ENCODE measurements at places on chromosomes 16 and 17.
A peak's percentile ranks its signal among the peaks of the same experiment; 100 is the strongest.

DNA sequence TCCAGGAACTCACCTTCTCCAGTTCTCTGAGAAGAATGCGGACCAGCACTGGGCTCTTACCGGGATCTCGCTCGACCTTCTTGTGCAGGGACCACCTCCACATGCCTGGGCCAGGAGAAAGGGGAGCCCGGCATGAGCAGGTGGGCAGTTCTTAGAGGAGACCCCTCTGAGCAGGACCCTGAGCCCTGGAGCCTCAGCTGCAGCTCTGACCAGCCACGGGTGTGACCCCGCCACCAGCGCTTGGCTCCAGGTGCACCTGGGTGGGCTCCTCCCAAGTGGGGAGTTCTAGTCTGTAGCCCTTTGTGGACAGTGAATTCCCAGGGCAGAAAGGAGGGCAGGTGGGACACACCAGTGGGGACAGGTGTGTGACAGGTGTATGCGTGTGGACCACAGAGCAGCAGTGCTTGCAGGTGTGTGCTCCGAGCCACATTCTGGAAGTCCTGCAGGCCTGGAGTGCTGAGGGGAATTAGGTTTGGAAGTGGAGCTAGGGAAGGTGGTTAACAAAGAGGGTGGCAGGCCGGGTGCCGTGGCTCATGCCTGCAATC is 28.9 kb downstream of the PIK3R6 start:
- DNase-seq = no peak

DNA sequence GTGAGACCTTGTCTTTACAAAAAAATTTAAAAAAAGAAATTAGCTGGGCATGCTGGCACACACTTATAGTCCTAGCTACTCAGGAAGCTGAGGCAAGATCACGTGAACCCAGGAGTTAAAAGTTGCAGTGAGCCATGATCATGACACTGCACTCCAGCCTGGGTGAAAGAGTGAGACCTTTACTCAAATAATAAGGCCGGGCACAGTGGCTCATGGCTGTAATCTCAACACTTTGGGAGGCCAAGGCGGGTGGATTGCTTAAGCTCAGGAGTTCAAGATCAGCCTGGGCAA is 11.5 kb upstream of the RIPOR1 start:
- no peak for DNase-seq

- DNase-seq = no peak
Observed at GRCh38 chr16:1651974-1652312, 26.1 kb upstream of the JPT2 start.

DNA sequence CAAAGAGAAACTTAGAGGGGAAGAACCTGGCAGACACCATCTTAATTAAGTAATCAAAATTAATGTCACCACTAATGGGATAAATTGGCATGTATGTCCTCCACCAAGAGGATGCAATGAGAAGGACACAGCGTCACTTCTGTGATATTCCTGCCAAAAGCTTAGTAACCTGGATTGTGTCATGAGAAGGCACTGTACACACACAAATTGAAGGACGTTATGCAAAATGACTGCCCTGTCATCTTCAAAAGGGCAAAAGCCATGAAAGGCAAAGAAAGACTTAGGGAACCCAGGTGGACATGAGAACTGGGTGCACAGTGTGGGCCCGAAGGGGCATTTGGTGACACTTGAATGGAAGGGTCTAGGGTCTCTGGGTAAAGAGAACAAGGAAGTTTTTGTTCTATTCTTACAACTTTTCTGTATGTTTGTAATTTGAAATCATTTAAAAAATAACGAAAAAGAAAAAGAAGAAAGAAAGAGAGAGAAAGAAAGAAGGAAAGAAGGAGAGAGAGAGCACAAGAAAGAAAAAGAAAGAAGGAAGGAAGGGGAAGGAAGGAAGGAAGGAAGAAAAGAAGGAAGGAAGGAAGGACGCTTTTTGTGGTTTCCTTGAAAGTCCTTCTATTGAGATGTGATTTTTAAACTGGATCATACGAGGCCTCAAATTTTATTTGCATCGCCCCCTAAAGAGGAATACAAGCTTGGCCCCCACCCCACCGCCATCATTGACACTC is 4.0 kb upstream of the APOH start:
- no peak for DNase-seq

GRCh38 chr17:73121506-73121905 is 29.0 kb upstream of the SLC39A11 start:
- DNase-seq = no peak

DNA sequence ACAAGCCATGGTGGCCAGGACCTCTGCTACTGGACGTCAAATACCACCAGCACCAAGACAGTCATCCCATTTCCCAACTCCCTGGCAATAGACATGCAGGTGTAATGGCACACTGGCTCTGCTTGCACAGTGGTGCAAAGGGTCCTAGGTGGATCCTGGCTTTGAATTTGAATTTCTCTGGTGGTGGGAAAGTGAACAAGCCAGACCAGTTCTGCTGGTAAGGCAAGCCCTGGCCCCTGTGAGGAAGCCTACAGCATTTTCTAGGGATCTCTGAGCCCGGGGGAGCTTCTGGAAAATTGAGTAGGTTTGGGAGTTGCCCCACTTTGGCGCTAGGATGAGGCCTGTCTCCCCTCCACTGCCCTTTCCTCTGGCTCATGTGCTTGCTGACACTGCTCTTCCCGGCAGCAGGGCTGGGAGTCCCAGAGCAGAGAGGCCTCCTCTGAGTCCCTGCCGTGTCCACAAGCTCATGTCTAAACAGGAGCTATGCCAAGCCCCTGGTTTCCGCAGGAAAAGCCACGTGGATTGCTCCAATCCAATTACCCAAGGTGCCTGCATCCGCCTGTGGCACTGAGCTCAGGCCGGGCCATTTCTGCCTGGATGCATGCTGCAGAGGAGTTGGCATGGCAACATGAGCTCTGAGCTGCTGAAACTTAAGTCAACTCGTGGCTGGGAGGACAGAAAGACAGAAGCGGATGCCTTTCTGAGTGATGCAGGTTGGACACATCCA is 67.0 kb downstream of the PRMT7 start:
- no peak for DNase-seq

- DNase-seq = no peak
Observed at GRCh38 chr17:60361889-60362288, 30.0 kb downstream of the USP32 start.

GRCh38 chr17:46984892-46985291 is 5.8 kb upstream of the RPRML start:
- no peak for DNase-seq

DNA sequence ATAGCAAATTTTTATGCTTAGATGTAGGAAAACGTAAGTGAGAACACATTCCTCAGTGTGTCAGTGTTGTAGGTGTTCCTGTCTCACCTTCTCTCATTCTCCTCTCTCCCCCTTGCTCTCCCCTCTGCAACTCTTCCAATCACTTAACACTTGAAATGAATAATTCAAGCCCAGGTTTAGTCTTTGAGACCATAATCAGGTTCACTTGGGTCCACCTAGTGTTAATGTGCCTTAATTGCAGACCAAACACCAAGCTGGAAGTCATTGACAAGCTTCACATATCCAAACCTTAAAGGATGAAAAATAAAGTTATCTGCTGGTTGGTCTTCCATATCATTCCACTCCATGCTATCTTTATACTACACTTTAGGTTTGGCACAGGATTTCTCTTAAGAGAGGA is 37.0 kb downstream of the STXBP4 start:
- peak; percentile 15 for DNase-seq

- no peak for DNase-seq
Observed at GRCh38 chr17:3547628-3548027, 10.0 kb downstream of the TRPV3 start.

DNA sequence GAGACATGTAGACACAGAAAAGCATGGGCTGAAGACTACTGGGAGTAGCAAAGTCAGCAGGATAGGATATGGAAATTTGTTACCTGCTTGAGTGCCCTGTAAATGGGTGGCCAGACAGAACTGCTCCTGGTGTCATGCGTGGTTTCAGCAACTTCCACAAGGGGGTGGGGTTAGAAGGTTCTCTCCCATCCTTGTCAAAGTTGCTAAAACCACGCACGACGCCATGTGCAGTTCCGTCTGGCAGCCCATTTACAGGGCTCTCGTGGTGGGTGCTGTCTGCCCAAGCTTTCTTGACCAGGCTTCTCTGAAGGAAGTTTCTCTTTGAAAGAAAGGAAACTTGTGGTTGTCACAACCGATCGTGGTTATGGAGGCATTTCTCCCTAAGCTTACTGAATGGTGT is 6.9 kb upstream of the DBNDD1 start:
- DNase-seq = no peak

DNA sequence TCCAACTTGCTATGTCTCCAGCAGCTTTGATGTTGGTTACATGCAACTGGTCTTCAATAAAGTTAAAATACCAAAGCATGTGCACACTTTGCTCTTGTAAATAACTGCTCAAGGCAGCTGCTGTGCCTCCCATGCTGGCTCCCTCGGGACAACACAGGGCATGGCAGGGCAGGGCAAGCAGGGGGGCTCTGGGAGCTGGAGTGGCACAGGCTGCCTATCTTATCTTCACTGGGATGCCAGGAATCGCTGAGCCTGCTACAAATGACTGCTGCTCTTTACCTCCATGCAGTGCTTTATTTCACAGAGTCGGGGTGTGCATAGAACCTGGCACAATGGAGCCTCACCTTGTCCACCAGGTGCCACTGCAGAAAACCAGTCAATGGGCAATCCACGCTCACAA is 21.8 kb downstream of the PEMT start:
- no peak for DNase-seq

- DNase-seq = no peak
Observed at GRCh38 chr17:1158879-1159278, 20.9 kb downstream of the ABR start.

DNA sequence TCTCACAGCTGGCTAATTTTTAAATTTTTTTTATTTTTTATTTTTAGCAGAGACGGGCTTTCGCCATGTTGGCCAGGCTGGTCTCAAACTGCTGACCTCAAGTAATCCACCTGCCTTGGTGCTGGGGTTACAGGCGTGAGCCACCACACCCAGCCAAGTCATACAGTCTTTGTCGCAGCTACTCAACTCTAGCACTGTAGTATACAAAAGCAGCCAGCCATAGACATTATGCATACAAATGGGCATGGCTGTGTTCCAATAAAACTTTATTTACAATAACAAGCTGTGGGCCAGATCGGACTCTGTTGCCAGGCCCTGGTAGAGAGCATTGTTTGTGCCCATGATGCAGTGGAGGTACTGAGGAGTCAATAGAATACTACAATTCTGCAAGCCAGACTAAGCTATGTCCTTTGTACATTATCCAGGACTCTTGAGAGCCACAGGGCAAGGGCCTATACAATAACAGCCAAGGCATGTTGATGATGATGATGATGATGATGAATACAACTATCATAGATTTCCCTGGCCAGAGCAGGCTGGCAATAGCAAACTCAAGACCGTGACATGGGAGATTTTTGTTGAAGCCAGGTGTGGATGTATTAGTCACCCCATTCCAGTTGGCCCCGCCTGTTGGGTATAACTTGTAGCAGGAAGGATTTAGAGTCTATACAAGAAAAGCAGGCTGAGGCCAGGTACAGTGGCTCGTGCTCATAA is 101.8 kb downstream of the MYH11 start:
- DNase-seq = no peak

- DNase-seq = peak; percentile 42
Observed at GRCh38 chr17:16973760-16974540, 2.0 kb upstream of the TNFRSF13B start.

GRCh38 chr17:62996221-62996620 is 30.2 kb downstream of the TANC2 start:
- no peak for DNase-seq

- DNase-seq = peak; percentile 72
Observed at GRCh38 chr16:29820271-29820701, at the start of gene MVP. TSS of gene MVP (plus strand) at chr16:29820462. CDS start at chr16:29830550, 10,088 bp downstream.

- DNase-seq = no peak
Observed at GRCh38 chr17:66963521-66963908, 992 bp upstream of the CACNG4 start.
